EH (cell line): ENCODE measurements at places on chromosomes 11 and 22.
A peak's percentile ranks its signal among the peaks of the same experiment; 100 is the strongest.

GRCh38 chr22:48957987-48958321 is 869.7 kb downstream of the BRD1 start:
- no peak for DNase-seq

DNA sequence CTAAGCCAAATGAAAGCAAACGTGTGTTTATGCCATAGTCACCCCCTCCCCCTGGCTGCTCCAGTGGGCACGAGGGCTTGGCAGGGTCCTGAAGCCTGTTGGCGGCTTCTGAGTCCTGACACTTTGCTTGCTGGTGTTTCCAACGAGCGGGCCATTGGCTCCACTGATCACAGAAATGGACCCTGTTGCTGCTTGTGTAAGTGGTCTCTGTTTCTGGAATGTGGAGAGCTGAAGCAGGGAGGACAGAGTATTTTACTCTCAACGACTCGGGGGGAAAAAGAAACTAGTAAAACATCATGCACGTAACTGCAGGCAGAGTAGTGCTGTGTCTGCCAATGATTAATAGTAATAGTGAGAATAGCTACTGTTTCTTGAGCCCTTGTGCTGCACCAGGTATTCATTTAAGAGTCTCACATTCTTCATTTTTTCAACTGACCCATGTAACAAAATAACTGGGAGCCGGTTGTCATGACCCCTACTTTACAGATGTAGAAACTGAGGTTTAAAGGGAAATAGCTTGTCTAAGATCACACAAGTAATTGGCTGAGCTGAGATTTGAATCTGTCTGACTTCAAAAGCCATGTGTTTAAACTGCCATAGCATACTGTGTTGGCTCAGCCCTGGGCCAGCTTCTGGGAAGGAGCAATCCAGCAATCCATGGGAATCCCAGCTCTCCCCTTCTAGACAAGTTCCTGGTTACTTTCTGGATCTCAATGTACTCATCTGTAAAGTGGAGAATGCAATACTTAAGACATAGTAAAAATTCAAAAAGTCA is 526.7 kb downstream of the INSC start:
- no peak for DNase-seq

DNA sequence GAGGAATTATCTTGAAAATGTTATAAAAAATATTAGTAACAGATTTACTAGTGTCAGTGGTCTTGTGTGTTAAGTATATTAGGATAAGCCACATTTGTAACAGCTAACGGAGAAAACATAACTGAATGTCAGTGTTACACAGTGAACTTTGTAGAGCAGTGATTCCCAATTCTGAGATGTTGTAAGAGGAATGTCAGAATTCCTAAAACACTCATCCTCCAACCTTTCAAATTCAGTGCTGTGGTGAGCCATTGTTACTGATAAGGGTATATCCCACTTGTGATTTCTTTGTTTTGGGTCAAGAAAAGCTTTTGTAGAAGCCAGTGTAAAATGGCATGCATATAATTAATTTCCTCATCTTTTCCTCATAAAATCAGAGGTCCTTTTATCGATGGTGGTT is 61.9 kb downstream of the ARHGEF12 start:
- peak; percentile 56 for DNase-seq

- peak; percentile 87 for DNase-seq
Measured at GRCh38 chr11:33044285-33044756, 4.9 kb downstream of the TCP11L1 start.

GRCh38 chr11:59097113-59097708 is 9.8 kb upstream of the FAM111B start:
- peak; percentile 69 for DNase-seq

DNA sequence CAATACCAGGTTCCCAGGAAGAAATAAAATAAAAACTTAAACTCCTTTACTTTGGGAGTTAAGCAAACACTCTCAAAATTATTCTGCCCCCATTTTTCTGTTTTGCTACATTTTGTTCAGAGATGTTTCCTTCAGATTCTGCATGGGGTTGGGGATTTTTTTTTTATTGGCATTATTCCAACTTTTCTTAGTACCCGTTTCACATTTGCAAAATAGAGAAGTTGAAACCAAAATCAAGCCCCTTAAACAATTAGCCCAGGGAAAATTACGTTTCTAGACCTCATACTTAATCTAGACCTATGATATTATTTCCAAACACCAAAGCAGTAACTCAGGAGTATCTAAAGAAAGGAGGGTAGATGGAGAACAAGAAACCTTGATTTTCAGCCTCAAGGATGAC is 20.6 kb upstream of the MS4A7 start:
- DNase-seq: no peak

DNA sequence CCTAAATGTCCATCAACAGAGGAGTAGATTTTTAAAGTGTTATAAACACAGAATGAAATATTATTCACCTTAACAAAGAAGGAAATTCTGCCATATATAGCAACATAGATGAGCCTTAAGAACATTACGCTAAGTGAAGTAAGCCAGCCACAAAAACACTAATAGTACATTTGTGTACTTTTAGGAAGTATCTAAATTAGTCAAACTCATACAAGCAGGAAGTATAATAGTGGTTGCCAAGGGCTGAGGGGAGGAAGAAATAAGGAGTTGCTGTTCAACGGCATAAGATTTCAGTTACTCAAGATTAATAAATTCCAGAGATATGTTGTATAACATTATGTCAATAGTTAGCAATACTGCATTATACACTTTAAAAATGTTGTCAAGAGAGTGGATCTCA is 181.7 kb upstream of the ZC3H12C start:
- no peak for DNase-seq

DNA sequence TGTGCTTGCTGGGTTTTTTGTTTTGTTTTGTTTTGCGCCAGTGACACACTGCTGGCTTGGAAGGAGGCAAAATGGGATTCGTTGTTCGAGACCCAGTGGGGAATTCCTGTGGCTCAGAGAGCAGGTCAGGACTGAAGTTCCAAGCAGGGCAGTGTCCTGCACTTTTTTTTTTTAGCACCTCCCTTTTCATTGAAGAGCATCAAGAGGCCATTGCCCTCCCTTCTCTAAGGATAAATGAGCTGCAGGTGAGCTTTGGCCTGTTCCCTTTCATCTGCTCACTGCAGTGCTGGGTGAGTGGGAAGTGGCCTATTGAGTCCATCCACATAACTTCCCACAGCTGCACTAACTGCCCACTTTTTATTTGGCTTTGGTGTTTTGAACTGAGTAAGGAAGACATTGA is 87.8 kb downstream of the ARHGAP42 start:
- no peak for DNase-seq

DNA sequence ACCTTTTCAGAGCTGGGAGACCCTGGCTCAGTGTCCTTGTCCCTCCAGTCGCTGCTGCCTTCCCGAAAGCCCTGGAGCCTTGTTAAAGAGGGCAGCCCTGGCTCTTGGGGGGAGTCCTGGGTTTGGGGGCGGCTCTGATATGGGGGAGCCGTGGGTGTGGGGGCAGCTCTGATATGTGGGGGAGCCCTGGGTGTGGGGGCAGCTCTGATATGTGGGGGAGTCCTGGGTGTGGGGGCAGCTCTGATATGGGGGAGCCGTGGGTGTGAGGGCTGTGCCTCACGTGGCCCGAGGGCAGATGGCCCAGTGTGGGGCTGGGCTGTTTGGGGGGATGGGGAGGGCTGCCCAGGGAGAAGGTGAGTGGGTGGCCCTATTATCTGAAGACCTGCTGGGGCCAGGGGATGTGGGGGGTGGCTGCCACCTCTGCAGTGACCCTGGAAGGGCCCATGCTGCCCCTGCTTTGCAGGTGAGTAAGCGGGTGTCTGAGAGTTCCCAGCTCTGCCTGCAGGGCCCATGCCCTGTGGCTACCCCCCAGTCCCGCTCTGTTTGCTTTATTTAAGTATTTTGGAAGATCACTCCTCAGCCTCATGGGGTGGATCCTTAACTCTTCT is 30.9 kb upstream of the GRAMD4 start:
- DNase-seq: no peak

DNA sequence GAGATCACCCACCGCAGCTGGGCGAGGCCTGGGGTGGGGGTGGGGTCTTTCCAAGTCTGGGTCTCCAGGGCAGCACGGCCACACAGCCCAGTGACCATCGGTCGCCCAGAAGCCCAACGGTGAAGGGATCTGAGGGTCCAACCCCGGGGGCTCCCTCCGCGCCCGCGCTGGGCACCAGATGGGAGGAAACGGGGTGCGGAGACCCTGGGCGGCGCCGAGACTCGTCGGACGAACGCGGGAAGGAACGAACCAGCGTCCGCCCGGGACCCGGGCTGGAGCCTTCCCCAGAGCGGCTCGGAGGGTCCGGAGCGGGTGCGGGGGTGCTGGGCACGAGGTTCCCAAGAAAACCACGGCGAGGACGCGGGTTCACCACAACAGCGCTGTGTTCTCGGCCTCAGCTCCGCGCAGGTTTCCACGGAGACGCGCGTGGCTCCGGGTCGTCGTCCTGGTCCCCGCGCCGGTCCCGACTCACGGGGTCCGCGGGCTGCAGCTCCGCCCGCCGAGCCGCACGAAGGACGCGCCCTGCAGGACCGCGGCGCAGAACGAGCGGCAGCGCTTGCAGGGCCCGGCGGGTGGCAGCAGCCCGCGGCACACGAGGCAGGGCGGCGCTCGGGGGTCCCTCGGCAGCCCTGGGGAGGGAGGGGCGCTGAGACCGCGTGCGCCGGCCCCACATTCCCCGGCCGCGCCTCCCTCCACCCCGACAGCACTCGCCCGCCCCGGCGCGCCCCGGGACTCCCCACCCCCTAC is 2.3 kb upstream of the IL17REL start:
- no peak for DNase-seq

GRCh38 chr11:31884080-31884479 is 73.0 kb upstream of the PAX6 start:
- no peak for DNase-seq
